Sigmoid colon (tissue), 7 donors: ENCODE measurements at places on chromosomes 5 and 9. TPM values are rescaled to one million over a fixed set of nuclear protein-coding genes. Genes with fewer than 3 reads are reported as not detected.

Gene TTC23L
- 0.36 TPM for total RNA-seq

Gene CHSY3
- 3.3 TPM for total RNA-seq

Gene RHOBTB3
- total RNA-seq: 138 TPM

Gene POLE3
- total RNA-seq: 45.6 TPM

Gene STK32A
- total RNA-seq: 5.6 TPM

Gene ANP32B
- 66.7 TPM for total RNA-seq

Gene SHC3
- total RNA-seq: 14.7 TPM

Gene ZMAT2
- total RNA-seq: 46.0 TPM

Gene FOXD4L6
- not detected for total RNA-seq

Gene JAKMIP2
- 5.7 TPM for total RNA-seq

- no peaks in the 10 kb centered on the region for H3K36me3 ChIP-seq
- no peak overlapping the region for H3K4me3 ChIP-seq
- H3K27me3 ChIP-seq: no peaks in the 10 kb centered on the region
- DNase-seq: no peak
- H3K4me1 ChIP-seq: no peaks in the 10 kb centered on the region
- no peak overlapping the region for H3K27ac ChIP-seq
Observed at GRCh38 chr5:31944684-31945445, 229.3 kb downstream of the GOLPH3 start.

DNA sequence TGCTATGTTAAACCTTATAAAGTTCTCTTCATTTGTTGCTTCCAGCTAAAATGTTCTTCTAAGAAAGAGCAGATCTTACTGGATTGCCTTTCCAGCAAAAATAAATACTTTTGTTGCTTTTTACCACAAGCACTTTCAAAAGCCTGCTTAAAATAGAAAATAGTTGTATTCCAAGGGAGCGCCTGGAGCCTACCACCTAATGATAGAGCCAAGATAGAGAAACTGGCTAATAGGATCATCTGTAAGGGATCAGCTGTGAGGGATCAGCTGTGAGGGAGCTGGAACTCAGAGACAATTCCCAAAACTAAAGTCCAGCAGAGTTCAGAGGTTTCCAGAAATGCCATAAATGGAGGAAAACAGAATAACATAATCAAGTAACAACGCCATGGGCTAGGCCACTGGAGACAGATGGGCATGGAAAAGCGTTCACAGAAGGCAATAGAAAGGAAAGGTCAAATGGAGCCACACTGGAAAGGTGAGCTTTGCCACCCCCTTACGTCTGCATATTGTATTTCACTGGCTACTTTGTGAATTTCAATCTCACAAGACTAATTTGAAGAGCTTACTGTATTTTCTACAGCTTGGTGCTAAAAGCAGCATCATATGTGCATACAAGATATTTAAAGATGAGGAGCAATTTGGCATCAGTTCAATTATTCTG is 140.6 kb upstream of the TLE4 start:
- H3K4me1 ChIP-seq: no peaks in the 10 kb centered on the region
- H3K36me3 ChIP-seq: no peaks in the 10 kb centered on the region
- H3K27me3 ChIP-seq: no peaks in the 10 kb centered on the region
- DNase-seq: no peak

GRCh38 chr5:74363603-74364205 is 276.8 kb downstream of the ENC1 start:
- no peak for DNase-seq
- H3K36me3 ChIP-seq: no peaks in the 10 kb centered on the region
- H3K27me3 ChIP-seq: no peaks in the 10 kb centered on the region
- no peaks in the 10 kb centered on the region for H3K4me1 ChIP-seq
- H3K27ac ChIP-seq: no peak overlapping the region

- H3K4me3 ChIP-seq: no peak overlapping the region
- no peaks in the 10 kb centered on the region for H3K4me1 ChIP-seq
- H3K27me3 ChIP-seq: no peaks in the 10 kb centered on the region
Observed at GRCh38 chr5:14064841-14065240, 78.3 kb upstream of the TRIO start.

DNA sequence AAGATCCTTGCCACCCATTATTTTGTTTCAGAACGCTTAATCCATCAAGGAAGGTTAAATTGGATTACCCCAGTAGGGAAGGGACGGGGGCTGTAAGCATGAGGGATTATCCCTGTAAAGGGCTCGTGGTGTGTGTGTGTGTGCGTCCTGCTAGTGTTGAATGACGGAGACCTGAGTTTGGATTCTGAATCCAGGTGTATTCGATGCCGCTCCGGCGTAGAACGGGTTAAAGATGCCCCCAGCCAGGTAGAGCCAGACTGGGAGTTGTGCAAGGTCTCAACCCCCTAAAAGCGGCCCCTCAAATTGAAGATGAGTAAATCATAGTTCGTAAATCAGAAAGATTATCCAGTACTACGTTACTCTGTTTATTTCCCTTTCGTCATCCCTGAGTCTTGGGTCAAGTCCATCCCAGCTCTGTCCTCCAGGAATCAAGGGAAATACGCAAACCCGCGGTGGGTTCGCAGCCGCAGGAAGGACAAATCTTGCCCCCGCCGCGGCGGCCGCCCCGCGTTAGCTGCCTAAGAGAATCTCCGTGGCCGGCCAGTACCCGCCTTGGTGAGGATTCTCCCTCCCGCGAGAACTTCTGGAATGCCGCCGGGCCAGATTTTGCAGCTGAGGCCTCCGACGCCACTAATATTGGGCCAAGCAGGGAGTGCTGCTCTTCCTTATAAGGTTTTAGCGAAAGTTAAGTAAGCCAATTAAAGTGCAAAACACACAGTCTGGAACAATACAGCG is 586 bp upstream of the MTAP start:
- H3K27me3 ChIP-seq: no peaks in the 10 kb centered on the region
- peak overlapping the region; percentile 92 for H3K27ac ChIP-seq
- peak; percentile 92 for DNase-seq

DNA sequence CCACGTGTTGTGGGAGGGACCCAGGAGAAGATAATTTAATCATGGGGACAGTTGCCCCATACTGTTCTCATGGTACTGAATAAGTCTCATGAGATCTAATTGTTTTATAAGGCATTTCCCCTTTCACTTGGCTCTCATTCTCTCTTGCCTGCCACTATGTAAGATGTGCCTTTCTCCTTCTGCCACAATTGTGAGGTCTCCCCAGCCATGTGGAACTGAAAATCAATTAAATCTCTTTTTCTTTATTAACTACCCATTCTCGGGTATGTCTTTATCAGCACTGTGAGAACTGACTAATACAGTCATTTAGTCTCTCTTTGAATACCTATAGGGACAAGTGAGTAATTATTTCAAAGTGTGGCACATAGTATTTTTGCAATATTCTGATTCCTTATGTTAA is 269.2 kb upstream of the SMARCA2 start:
- no peaks in the 10 kb centered on the region for H3K27me3 ChIP-seq
- H3K4me1 ChIP-seq: no peaks in the 10 kb centered on the region
- H3K27ac ChIP-seq: no peak overlapping the region
- H3K36me3 ChIP-seq: no peaks in the 10 kb centered on the region

- no peak overlapping the region for H3K27ac ChIP-seq
- DNase-seq: no peak
- peaks cover 54% of the 10 kb centered on the region for H3K36me3 ChIP-seq
- H3K27me3 ChIP-seq: no peaks in the 10 kb centered on the region
- H3K4me1 ChIP-seq: no peaks in the 10 kb centered on the region
Observed at GRCh38 chr9:113186137-113186755, 34.8 kb downstream of the FKBP15 start.

DNA sequence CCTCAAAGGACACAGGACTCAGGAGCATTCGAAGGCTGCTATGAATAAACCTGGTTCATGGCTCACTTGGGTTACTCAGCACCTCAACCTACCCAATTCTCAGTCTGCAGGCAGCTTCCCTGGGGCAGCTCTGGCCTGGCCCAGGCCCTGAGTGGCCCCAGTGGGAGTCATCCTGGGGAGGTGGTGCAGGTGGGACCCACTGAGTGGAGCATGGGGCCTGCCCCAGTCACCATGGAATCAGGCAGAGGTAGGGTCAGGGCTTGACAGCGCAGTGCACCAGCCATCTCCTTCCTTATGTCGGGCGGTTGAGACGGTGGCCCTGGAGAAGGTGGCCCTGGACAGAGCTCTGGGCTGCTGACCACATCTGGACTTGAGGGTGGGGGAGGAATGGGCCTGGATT is 19.2 kb downstream of the PLEKHG4B start:
- DNase-seq: no peak
- H3K4me1 ChIP-seq: no peaks in the 10 kb centered on the region
- H3K27ac ChIP-seq: no peak overlapping the region
- peaks cover 23% of the 10 kb centered on the region for H3K27me3 ChIP-seq
- H3K36me3 ChIP-seq: no peaks in the 10 kb centered on the region

DNA sequence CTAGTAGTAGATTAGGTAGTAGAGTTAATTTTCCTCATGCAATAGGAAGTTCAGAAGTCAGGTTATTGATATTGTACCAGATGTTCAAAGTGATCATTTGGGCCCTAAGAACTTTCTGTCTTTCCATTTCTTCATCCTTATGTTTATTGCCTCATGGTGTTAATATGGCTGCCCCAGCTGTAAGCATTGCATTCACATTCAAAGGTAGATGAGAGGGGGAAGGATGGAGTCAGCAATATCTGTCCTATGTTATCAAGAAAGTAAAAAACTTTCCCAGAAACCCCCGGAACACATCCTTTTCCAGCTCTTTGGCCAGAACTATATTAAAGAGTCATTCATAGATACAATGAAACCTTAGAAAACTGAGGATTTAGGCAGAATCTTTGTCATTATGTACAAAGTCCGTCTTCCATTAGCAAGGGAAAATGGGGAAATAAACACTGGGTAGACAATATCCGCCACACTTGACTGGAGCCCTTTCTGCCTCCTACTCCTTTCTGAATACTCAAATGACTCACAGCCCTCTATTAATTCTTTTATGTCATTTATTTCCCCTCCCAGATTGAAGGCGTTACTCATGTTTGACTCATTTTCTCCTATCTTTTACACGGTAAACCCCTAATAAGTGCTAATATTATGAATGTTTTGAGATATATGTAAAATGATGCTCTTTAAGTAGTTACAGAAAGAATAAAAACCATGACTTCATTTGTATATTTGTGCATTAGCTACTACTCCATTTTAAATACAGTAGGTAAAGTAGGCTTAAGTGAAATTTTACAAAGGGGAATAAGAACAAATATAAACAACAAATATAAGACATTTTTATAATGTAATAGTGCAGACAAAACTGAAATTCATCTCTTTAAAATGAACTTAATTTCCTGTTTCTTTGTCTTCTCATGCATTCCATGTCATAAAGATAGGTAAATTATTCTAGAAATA is 127.6 kb downstream of the SLF1 start:
- H3K36me3 ChIP-seq: no peaks in the 10 kb centered on the region

GRCh38 chr9:34520505-34521385 is 2.0 kb downstream of the ENHO start:
- H3K4me3 ChIP-seq: no peak overlapping the region
- H3K4me1 ChIP-seq: peaks cover 4% of the 10 kb centered on the region
- peak; percentile 41 for DNase-seq
- H3K36me3 ChIP-seq: no peaks in the 10 kb centered on the region

GRCh38 chr5:98997000-98997399 is 68.2 kb upstream of the CHD1 start:
- no peaks in the 10 kb centered on the region for H3K36me3 ChIP-seq
- no peak for DNase-seq
- no peaks in the 10 kb centered on the region for H3K4me1 ChIP-seq

DNA sequence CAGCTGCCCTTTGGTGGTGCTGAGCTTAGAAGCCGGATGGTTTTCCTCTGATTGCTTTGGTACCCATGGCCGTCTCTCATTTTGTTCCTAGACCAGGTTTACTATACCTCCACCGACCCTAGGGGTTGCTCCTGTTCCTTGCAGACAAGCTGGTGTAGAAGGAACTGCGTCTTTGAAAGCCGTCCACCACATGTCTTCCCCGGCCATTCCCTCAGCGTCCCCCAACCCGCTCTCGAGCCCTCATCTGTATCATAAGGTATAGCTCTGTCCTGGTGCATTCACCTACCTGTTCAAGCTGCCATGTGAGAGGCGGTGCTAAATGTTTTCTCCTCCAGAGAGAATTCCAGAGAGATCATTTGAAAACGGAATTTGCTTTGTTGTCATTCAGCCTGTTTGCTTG is 39.5 kb downstream of the TENT4A start:
- H3K27me3 ChIP-seq: no peaks in the 10 kb centered on the region
- H3K4me3 ChIP-seq: no peak overlapping the region
- peak; percentile 20 for DNase-seq

GRCh38 chr5:149810856-149811255 is 80.7 kb downstream of the PPARGC1B start:
- H3K4me1 ChIP-seq: peaks cover 73% of the 10 kb centered on the region
- no peak overlapping the region for H3K27ac ChIP-seq
- no peaks in the 10 kb centered on the region for H3K27me3 ChIP-seq
- no peak overlapping the region for H3K4me3 ChIP-seq

GRCh38 chr9:86772635-86772993 is 174.7 kb downstream of the GAS1 start:
- H3K27ac ChIP-seq: no peak overlapping the region
- H3K27me3 ChIP-seq: no peaks in the 10 kb centered on the region
- DNase-seq: no peak
- H3K36me3 ChIP-seq: no peaks in the 10 kb centered on the region
- no peak overlapping the region for H3K4me3 ChIP-seq

- no peak overlapping the region for H3K27ac ChIP-seq
- DNase-seq: no peak
- no peaks in the 10 kb centered on the region for H3K27me3 ChIP-seq
- H3K36me3 ChIP-seq: no peaks in the 10 kb centered on the region
- H3K4me3 ChIP-seq: no peak overlapping the region
- H3K4me1 ChIP-seq: no peaks in the 10 kb centered on the region
Observed at GRCh38 chr9:135887021-135887507, 20.3 kb downstream of the CAMSAP1 start.

- H3K4me3 ChIP-seq: no peak overlapping the region
- H3K36me3 ChIP-seq: no peaks in the 10 kb centered on the region
- H3K4me1 ChIP-seq: no peaks in the 10 kb centered on the region
Observed at GRCh38 chr9:102054811-102055210, 316.4 kb upstream of the GRIN3A start.

DNA sequence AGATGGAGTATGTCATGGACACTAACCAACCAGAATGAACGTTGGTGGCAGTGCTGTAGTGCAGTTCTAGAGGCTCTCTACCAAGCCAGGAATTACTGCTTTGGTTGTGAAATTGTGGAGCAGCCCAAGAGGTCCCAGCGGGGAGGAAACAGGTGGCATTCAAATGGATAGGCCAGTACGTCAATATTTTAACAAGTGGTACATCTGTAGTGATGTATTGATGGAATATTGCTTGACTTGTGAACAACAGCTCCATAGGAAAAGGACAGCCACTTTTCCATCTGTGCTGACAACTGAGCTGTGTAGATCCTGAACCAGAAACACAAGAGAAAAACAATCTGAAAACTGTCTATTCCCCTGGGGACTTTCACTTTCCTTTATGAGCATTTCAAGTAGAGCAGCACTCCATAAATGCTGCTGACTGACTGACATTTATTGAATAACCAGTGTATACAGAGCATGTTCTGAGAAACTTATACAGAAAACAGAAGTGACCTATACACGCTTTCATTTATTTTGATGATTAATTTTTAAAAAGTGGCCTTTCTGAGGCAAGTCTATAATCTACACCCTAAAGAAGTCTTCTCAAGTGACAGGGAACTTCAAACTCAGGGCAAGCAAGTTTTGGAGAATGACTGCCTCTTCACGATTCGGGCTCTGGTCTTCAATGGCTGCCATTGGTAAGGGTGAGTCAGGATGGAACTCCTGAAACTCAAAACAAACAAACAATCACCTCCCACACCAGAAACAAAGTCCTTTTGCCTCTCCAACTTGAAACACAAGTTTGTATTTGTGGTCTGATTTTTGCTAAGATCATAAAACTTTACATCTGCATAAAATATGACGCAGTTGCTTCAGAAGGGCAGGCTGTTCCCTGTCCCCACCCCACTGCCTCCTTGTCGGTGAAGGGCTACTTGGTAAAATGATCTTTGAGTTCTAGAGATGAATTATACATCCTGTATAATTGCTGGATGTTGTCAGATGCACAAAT is 362.4 kb downstream of the NDUFS4 start:
- no peaks in the 10 kb centered on the region for H3K27me3 ChIP-seq
- no peak overlapping the region for H3K4me3 ChIP-seq
- no peaks in the 10 kb centered on the region for H3K36me3 ChIP-seq
- H3K27ac ChIP-seq: no peak overlapping the region
